ENCODE measurements at places on chromosomes 6 and 20.

DNA sequence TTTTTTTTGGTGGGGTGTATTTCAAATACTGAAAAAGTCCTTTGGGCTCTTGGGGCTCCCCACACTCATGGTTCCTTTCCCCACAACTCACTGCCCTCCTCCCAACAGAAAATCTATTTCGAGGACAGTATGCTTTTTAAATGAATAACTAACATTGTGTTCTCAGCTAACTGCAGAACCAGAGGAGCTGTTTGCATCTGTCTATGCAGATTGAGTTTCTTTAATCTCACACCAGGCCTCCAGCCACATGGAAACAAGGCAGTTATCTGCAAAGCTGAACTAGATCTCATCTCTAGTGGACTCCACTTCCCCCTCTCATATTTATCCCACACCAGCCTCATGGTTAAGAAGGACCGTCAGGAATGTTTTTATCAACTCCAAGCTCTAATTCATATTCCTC is 955.1 kb downstream of the KIF16B start:
- no peak for DNase-seq

DNA sequence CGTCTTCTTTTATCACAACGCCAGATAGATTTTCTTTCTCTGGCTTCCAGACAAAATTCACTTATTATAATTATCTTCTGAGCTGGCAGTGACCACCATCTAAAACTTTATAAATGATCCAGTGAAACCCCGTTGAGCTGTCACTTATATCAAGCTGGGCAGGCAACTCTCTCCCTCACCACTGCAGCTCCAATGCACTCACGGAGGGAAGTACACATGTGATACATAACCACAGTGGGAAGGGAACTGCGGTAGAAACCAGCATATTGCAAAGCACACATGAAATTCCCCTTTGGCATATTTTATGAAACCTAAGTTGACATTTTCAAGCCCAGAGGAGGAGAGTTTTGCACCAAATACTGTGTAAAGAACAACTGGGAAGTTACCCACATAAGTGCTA is 536.9 kb downstream of the HACE1 start:
- DNase-seq, result no peak

DNA sequence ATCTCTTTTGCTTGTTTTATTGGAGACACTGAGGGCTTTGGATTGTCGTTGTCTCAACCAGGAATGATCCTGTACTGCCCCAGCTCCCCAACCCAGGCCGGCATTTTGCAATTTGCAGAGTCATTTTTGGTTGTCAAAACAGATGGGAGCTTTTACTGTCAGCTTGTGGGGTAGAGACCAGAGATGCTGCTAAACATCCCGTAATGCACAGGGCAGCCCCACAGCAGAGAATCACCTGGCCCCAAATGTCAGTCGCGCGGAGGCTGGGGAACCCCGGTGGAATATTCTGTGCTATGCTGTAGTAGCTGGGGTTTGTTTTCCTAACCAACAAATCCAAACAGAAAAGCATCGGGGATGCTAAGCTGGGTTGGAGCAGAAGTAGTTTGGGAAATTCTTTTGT is 99.7 kb downstream of the TSHZ2 start:
- DNase-seq, result no peak

GRCh38 chr6:137216875-137217553 is 2.2 kb downstream of the IFNGR1 start:
- no peak for DNase-seq

DNA sequence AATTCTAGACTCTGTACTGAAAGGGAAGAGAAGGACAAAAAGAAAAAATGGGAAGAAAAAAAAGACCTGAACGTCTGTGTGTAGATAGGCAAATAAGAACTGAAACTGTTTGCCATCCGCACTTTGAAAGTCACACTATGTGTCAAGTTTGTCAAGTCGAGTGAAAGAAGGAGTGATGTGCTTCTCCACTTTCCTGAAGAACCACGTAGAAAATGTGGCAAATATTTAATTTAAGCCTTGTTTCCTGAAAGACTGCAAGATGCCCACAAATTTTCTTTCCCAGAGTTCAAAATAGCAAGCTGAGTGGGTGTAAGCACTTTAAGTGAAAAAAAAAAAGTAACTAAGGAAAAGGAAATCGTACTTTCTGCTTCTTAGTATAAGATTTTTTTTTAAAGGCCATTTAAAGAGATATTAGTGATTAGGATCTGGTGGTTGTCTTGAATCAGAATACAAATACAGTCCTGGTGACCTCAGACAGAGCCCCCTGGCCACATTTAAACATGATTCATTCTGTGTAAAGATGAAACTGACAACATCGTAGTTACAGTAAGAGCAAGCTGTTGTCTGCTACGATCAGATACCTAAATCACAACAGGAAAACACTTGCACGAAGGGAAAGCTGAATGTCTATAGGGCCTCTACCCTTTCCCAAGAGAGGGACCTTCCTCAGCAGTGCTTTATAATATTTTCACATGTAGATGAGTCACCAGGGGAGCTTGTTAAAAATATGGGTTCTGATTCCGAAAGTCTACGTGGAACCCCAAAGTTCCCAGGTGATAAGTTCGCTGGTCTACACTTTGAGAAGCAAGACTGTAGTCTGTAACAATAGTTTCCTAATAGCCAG is 102.3 kb downstream of the HIVEP2 start:
- no peak for DNase-seq

DNA sequence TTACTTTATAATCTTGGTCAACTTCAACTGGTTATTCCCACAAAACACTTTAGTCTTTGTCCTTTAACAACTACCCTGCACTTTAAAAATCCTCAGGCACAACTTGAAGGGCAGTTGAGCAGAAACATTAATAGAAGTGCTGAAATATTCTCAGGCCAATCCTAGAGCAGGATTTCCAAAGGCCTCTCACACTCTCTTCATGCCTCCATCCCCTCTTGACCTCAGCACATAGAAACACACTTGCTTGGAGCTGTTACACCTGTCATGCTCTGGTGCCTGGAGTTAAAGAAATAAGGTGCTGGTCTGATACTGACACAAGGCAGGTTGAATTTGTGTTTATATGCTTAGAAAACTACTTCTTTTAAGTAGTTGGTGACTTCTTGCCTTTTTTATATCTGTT is 618.8 kb upstream of the POU3F2 start:
- DNase-seq, result no peak

GRCh38 chr6:157462956-157463742 is 82.2 kb downstream of the ZDHHC14 start:
- DNase-seq, result no peak

DNA sequence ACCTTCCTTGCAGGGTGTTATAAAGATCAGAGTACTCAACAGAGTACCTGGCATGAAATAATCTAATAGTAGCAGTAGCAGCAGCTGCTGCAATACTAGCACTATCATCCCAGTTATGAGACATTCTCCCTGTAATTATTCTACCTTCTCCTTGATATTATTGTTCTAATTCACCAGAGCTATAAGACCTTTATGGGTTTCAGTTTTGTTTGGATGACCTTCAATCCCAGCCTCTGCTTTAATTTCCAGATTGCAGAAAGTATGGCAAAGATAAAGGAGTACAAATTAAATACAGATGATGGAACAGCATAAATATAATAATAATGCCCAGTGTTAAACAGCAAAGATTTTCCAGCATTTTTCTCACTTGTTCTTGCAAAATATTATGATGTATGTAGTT is 150.5 kb upstream of the MYLIP start:
- no peak for DNase-seq

- DNase-seq, result no peak
Measured at GRCh38 chr6:164273491-164273890, 859.0 kb downstream of the QKI start.

- DNase-seq, result no peak
Measured at GRCh38 chr20:20755231-20755630, 42.8 kb upstream of the RALGAPA2 start.

DNA sequence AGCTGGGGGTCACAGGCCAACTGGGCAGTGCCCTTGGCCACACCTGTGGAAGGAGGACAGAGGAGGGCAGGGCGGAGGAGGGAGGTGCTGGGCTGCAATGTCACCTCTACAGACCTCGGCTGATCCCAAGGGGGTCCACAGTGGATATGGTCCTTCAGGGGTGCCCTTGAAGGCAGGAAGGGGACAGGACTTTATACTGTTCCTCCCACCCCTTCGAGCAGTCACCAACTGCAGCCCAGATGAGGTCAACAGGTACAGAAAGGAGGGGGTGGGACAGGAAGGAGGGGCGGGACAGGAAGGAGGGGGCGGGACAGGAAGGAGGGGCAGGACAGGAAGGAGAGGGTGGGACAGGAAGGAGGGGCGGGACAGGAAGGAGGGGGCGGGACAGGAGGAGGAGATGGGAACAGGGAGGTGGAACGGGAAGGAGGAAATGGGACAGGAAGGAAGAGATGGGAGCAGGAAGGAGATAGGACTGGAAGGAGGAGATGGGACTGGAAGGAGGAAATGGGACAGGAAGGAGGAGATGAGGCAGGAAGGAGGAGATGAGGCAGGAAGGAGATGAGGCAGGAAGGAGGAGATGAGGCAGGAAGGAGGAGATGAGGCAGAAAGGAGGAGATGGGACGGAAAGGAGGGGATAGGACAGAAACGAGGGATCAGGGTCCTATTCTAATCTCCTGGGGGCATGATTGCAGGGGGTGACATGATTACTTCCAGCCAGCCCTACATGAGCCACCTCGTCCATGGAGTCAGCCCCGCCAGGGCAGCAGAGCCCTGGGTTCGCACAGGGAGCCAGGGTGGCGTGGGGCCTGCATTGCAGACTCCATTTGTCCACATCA is 19.4 kb upstream of the MRGBP start:
- DNase-seq, result no peak

DNA sequence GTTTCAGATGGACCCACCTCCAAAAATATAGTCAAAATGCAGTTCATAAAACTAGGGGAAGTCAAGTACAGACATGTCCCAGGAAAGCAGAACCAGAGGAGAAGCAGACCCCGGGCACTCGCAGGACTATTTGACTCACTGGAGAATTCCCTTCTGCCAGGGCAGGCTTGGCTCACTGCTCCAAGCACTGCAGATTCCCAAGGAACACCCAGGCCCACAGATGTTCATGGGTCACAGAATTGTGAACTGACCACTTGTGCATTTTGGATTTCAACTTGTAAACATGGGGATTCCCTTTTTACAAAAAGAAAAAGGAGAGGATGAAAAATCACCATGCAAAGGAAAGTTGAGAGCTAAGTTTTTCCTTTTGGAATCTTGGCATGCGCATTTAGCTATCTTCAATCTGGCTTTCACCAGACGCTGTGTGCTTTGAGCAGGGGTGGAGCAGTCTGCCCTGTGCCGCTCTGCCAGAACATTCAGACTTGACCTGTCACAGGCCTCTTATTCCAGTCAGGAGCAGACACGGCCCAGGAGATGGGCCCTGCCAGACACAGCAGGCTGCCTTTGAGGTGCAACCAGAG is 237.5 kb upstream of the TAB2 start:
- no peak for DNase-seq

DNA sequence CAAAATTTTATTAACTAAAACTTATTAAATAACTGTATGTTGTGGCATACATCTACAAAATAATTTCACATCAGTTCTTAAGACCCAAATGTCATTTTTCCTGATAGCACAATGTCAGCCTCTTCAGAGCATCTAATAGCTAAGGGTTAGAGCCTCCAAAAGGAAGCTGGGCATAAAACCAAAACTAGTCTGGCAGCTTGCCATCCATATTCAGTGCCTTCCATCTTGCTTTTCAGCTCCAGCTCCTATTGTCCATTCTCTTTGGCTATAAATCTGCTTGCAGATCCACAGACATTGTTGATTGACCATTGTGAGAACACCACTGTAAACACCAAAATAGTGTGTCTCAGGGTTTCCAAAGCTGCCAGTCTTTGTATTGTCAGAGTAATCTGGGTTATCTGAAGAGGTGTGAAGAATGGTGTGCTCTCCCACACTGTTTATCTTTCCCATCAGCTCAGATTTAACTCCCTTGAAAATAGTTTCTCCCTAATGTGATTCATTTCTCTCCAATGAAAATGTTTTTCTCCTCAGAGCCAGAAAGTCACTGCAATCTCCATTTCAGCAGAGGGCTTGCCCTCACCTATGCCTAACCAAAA is 154.8 kb upstream of the KCNQ5 start:
- no peak for DNase-seq

- DNase-seq, result no peak
Measured at GRCh38 chr6:68776354-68776753, 141.3 kb downstream of the ADGRB3 start.

DNA sequence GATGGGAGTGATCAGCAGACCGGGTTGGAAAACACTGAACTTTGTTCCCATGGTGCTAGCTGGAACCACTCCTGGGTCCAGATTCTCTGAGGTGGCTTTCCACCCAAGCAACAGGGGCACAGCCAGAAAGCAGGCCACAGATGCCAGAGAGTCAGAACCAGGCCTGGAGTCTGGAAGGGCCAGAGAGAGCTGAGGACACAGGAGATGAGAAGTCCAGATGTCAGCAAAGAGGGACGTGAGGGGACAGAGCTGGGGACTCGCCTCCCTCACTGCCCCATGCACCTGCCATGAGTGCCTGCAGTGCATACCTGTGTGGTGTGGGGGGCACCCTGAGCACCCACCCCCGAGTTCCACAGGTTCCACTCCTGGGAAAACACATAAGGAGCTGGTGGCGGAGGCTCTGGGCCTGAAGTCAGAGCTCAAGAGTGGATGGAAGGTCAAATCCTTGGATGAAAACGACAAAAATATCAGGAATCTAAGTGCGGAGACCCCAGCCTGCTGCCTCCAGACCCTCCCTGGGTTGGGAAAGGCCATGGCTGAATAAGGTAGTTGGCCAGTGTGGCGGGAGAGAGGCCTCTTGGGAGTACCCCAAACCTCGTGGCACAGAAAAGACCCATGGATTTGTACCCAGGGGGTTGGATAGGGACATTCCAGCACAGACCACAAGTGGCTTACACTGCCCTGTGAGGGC is 224.2 kb downstream of the SYNDIG1 start:
- no peak for DNase-seq

GRCh38 chr6:101517632-101518031 is 124.1 kb downstream of the GRIK2 start:
- no peak for DNase-seq

DNA sequence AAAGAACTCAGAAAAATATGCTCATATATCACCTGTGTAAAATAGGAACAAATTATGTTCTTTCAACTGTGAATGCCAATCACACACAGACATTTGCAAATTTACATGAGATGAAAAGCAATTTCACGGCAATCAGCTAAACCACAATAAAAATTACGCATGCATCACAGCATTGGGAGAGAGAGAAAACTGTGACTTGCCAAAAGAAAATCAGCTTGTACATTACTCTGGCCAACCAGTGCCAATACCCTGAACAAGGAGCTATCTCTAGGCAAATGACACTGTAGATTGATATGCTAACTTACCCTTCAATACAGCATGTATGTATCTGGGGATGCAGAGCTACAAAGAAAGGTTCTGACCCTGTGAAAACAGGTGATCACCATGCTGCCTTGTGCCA is 515.6 kb downstream of the EYS start:
- DNase-seq, result no peak

DNA sequence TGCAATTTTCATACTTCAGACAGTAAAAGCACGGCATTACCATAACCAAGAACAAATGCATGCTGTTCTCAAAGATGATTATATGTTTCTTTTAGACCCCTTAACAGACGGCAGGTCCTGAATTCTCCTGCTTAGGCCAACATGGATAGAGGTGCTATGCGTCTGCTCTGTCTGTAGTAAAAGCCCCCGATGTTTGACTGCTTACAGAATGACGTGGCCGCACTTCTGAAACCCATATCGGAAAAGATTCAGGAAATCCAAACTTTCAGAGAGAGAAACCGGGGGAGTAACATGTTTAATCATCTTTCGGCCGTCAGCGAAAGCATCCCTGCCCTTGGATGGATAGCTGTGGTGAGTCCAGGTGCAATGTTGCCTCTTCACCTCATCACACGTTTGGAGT is 93.1 kb upstream of the FAM8A1 start:
- no peak for DNase-seq

GRCh38 chr6:155093430-155093829 is 98.3 kb downstream of the TIAM2 start:
- DNase-seq, result no peak

Measured in WTC11 (cell line).